ENCODE measurements at places on chromosomes 4 and X. TPM values are rescaled to one million over a fixed set of nuclear protein-coding genes. Genes with fewer than 3 reads are reported as not detected.

DNA sequence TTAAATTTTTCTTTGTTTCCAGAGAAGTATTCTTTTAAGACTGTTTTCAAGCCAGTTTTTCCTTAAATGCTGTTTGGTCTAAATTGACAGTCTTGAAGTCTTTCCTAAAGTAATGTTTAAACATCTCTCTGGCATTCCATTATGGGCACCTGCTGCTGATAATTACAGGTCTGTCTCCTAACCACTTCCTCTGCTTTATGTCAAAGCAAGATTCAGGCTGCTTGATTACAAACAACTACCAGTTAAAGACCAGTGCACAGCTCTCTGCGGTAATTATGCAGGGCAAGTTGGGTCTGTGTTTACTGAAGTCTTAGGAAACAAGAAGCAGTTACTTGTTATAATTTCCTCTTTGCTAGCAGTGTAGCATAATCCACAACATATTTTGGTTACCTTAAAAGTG is 17.6 kb downstream of the UNC5C start:
- no peak overlapping the region for H3K27ac ChIP-seq
- H3K27me3 ChIP-seq: no peaks in the 10 kb centered on the region
- no peak overlapping the region for H3K4me3 ChIP-seq

DNA sequence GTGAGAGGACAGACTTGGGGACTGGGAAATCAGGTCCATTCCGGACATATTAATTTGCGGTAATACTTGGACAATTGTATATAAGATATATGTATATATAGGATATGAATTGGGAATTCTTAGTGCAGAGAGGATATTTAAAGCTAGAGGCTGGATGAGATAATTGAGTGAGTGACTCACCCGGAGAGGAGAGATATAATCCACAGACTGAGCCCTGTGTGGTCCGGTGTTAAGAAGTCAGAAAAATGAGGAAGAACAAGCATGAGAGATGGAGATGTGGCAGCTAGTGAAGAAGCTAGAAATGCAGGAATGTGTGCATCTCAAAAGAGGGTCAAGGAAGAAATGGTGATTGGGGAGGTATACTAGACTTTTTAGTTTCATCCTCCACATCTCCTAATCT is 336.2 kb downstream of the SLC7A11 start:
- H3K36me3 ChIP-seq: no peaks in the 10 kb centered on the region
- no peaks in the 10 kb centered on the region for H3K27me3 ChIP-seq
- no peak overlapping the region for H3K4me3 ChIP-seq
- H3K4me1 ChIP-seq: peaks cover 4% of the 10 kb centered on the region
- no peak overlapping the region for H3K27ac ChIP-seq

GRCh38 chrX:56817179-56817578 is 88.1 kb downstream of the NBDY start:
- no peaks in the 10 kb centered on the region for H3K27me3 ChIP-seq
- H3K36me3 ChIP-seq: no peaks in the 10 kb centered on the region
- H3K27ac ChIP-seq: no peak overlapping the region

- peaks cover under 1% of the 10 kb centered on the region for H3K4me1 ChIP-seq
- H3K27me3 ChIP-seq: no peaks in the 10 kb centered on the region
- no peak overlapping the region for H3K4me3 ChIP-seq
- no peak overlapping the region for H3K27ac ChIP-seq
These were observed 216.6 kb downstream of the KDR start for GRCh38 chr4:54908763-54909162.

GRCh38 chr4:8235686-8236085 is 33.9 kb upstream of the HTRA3 start:
- H3K4me1 ChIP-seq: peaks cover 6% of the 10 kb centered on the region
- H3K36me3 ChIP-seq: peaks cover 24% of the 10 kb centered on the region
- no peaks in the 10 kb centered on the region for H3K27me3 ChIP-seq
- no peak overlapping the region for H3K27ac ChIP-seq
- H3K4me3 ChIP-seq: no peak overlapping the region

Gene DKK2
- total RNA-seq: 1.4 TPM
